ENCODE measurements at places on chromosomes 16 and 17. TPM values are rescaled to one million over a fixed set of nuclear protein-coding genes. Genes with fewer than 3 reads are reported as not detected.

GRCh38 chr17:81405411-81405872, 10.2 kb downstream of the BAHCC1 start:
- DNase-seq, result peak; percentile 91
- H3K4me1 ChIP-seq, result no peaks in the 10 kb centered on the region
- no peaks in the 10 kb centered on the region for H3K36me3 ChIP-seq
- no peak overlapping the region for H3K4me3 ChIP-seq

DNA sequence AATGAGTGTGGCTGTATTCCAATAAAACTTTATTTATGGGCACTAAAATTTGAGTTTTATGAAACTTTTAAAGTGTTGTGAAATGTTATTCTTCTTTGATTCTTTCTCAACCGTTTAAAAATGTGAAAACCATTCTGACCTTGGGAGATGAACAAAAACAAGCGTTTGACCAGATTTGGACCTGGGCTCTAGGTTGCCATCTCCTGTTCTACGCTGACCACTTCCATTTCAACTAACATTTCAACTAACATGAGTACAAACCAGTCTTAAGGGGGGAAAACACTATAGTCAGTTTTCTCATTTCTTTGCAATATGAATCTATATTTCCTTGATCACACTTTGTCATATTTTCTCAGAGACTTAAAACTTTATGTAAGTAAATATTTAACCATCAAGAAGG, 118.4 kb upstream of the IRX5 start:
- H3K27ac ChIP-seq, result no peak overlapping the region
- no peak for DNase-seq
- H3K27me3 ChIP-seq, result no peaks in the 10 kb centered on the region
- no peak overlapping the region for H3K4me3 ChIP-seq
- H3K4me1 ChIP-seq, result peaks cover 5% of the 10 kb centered on the region
- H3K36me3 ChIP-seq, result no peaks in the 10 kb centered on the region

DNA sequence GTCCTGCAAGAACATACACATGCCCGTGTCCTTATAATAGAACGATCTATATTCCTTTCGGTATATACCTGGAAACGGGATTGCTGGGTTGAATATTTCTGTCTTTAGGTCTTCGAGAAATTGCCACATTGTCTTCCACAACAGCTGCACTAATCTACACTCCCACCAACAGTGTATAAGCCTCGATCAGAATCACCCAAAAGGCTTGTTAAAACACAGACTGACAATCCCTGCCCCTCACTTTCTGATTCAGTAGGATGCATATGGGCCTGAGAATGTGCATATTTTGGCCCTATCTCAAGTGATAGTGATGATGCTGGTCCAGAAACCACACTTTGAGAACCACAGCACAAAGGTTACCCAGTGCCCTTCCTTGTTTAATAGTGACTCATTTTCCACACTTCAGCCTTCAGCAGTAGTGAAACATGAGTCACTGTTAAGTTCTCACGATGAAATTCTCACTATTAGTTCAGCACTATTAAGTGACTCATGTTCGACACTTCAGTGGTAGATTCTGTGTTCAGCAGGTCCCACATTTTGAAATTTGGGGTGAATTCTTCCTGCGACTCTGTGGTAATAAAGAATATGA, 215.6 kb downstream of the GRIN2A start:
- no peak overlapping the region for H3K27ac ChIP-seq
- no peaks in the 10 kb centered on the region for H3K27me3 ChIP-seq
- DNase-seq, result no peak

SRSF1 gene
- polyA plus RNA-seq, result 84.5 TPM

DNA sequence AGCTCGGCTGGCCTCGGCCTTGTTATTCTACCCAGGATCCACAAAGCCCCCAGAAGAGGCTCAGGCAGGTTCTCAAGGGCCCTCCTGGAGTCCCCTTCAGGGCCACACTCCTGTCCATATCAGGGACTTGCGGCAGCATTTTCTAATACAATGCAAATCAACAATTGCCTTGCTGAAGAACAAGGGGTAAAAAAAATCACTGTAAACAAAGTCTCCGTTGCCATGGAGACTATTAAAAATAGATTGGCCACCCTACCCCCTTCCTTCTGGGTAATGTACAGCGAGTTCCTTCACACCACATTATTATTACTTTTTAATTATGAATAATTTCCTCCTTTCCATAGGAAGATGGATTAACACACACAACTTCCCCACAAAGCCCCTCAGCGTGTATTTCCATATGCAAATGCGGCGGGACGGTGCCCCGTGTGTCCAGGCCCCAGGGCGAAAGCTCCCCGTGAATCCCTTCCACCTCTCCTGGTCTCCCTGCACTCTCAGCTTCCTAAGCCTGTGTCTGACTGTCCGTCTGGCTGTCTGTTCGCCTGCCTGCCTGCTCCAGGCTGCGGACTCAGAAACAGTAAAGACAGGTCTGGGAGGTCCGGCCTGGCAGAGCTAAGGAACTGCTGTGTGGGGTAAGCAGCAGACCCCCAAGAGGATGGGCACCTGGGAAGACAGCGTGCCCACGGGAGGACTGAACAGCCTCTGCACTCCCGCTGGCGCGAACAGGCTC, 196.6 kb downstream of the RBFOX3 start:
- H3K27me3 ChIP-seq, result no peaks in the 10 kb centered on the region
- DNase-seq, result no peak
- H3K4me3 ChIP-seq, result no peak overlapping the region
- no peaks in the 10 kb centered on the region for H3K36me3 ChIP-seq

DNA sequence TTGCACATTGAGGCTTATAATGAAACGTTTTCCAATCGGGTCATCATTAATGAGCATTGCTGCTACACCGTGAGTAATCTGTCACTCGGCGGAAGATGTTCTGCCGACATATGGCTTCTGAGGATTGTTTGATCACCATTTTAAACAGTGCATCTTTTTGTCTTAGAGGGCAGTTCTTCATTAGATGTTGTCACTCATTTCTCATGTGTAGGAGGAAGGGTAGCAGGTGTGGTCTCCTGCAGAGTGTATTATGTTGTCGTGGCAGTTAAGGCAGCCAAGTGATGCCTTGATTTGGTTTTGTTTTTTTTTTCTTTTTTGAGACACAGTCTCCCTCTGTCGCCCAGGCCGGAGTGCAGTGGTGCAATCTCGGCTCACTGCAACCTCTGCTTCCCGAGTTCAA, 50.5 kb downstream of the SEC14L1 start:
- H3K27ac ChIP-seq, result no peak overlapping the region
- no peaks in the 10 kb centered on the region for H3K36me3 ChIP-seq
- no peak for DNase-seq

GRCh38 chr16:15649727-15650018, 372 bp upstream of the NDE1 start:
- DNase-seq, result no peak
- H3K27me3 ChIP-seq, result no peaks in the 10 kb centered on the region
- H3K36me3 ChIP-seq, result no peaks in the 10 kb centered on the region
- no peak overlapping the region for H3K27ac ChIP-seq
- H3K4me1 ChIP-seq, result no peaks in the 10 kb centered on the region

PDPK1 gene
- 17.9 TPM for polyA plus RNA-seq

DNA sequence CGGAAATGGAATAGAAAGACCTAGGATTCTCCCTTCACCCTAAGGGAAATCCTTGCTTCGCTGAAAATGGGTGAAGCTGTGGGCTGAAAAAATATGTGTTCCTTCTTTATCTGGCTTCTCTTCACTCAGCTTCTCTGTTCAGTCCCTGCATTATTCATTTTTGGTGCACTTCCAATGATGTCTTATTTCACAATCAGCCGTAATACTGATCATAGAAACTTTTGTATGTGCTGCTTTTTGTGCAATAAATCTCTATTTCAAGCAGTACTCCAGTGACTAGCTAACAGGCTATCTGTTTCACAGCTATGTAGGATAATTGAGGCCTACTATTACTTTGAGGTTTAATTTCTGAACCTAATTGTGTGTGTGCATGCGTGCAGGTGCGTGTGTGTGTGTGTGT, 144.6 kb downstream of the FOXL1 start:
- no peak overlapping the region for H3K4me3 ChIP-seq
- DNase-seq, result no peak
- H3K27me3 ChIP-seq, result no peaks in the 10 kb centered on the region
- H3K36me3 ChIP-seq, result no peaks in the 10 kb centered on the region
- H3K4me1 ChIP-seq, result no peaks in the 10 kb centered on the region
- no peak overlapping the region for H3K27ac ChIP-seq

DNA sequence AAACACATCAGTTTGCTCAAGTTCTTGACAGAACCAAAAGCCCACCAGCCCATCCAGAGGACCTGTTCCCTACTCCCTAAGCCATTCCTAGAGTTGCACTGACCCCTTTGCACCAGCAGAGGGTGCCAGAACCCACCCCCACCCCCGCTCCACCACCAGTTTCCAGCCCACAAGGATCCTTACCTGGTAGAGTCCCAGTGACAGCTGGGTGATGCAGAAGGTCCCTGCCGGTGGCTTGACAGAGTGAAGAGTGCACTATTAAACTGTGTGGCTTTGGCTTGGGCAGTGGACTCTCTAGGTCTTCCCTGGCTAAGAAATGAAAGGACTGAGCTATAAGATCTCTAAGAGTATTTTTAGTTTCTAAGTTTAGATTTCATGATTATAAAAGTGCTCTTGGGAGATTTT, 73.3 kb upstream of the MTMR4 start:
- no peak overlapping the region for H3K27ac ChIP-seq
- no peaks in the 10 kb centered on the region for H3K27me3 ChIP-seq
- H3K4me3 ChIP-seq, result no peak overlapping the region
- H3K36me3 ChIP-seq, result no peaks in the 10 kb centered on the region
- no peaks in the 10 kb centered on the region for H3K4me1 ChIP-seq

GRCh38 chr17:45333702-45334092, 16.9 kb upstream of the MAP3K14 start:
- no peak for DNase-seq
- no peak overlapping the region for H3K27ac ChIP-seq
- no peaks in the 10 kb centered on the region for H3K4me1 ChIP-seq
- H3K4me3 ChIP-seq, result no peak overlapping the region
- H3K27me3 ChIP-seq, result no peaks in the 10 kb centered on the region
- H3K36me3 ChIP-seq, result no peaks in the 10 kb centered on the region

DNA sequence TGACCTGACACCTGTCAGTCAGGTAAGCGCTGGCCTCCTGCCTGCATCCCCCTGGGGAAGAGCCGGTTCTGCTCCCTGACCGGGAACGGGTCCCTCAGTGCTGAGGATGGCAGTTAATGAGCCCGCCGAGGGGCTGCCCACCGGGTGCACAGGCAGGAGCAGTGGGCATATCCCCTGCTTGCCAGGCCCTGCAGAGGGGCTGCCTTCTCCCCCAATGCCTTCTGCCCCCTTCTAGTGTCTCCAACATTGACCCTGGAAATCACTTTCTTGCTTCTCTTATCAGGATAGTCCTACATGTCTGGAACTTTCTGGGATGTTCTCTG, 388.5 kb downstream of the SEC14L1 start:
- no peaks in the 10 kb centered on the region for H3K4me1 ChIP-seq
- no peaks in the 10 kb centered on the region for H3K36me3 ChIP-seq
- no peak overlapping the region for H3K27ac ChIP-seq
- H3K27me3 ChIP-seq, result no peaks in the 10 kb centered on the region
- no peak overlapping the region for H3K4me3 ChIP-seq
- no peak for DNase-seq

XAF1 gene
- polyA plus RNA-seq, result 56.8 TPM

ZNF267 gene
- polyA plus RNA-seq, result 1.6 TPM

DNA sequence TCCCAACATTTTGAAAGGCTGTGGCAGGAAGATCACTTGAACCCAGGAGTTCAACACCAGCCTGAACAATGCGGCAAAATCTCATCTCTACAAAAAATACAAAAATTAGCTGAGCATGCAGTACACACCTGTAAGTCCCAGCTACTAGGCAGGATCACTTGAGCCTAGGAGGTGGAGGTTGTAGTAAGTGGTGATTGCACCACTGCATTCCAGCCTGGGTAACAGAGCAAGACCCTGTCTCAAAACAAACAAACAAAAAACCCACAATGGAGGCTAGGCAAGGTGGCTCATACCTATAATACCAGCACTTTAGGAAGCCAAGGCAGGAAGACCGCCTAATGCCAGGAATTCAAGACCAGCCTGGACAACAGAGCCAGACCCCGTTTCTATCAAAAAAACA, 12.0 kb downstream of the APPBP2 start:
- H3K27ac ChIP-seq, result no peak overlapping the region
- H3K36me3 ChIP-seq, result no peaks in the 10 kb centered on the region
- H3K4me1 ChIP-seq, result no peaks in the 10 kb centered on the region
- H3K27me3 ChIP-seq, result no peaks in the 10 kb centered on the region

FA2H gene
- 1.9 TPM for polyA plus RNA-seq

DNA sequence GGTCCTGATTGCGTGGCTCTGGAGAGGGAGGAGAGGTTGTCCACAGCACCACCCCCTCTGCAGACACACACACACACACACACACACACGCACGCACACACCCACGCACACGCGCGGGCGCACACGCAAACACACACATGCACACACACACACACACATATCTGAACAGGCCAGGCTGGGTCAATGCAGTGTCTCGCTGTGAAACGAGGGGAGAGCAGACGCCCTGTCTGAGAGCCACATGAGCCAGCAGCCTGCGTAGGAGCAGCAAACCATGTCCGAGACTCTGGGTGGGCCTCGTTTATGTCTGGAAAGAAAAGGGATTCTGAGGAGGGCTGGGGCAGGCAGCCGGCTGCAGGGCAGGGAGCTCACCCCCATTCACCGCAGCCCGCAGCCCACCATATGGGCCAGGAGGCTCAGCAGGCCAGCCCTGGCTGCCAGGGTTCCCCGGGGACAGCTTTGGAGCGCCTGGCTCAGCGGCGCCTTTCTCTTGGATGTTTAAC, 93.3 kb upstream of the TNRC6C start:
- H3K4me3 ChIP-seq, result no peak overlapping the region
- no peaks in the 10 kb centered on the region for H3K27me3 ChIP-seq
- no peaks in the 10 kb centered on the region for H3K4me1 ChIP-seq
- no peak overlapping the region for H3K27ac ChIP-seq
- DNase-seq, result peak; percentile 80
- no peaks in the 10 kb centered on the region for H3K36me3 ChIP-seq

DNA sequence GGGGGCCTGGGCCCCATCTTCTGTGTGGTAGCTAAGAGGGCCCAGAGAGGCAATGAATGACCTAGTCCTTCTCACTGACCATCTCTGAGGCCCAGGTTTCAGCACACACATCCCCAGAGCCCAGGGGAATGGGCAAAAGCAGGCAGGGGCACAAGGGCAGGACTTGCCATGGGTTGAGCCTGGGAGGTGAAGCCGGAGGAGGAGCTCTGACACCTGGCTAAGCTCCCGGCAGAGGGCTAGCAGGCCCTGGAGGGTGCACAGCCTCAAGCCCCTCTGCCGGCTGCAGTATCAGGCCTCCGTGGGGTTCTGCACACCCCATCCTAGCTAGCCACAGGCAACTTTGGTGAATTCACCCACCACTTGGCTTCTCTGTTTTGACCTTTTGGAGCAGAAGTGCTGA, 5.3 kb downstream of the SRCIN1 start:
- H3K27me3 ChIP-seq, result no peaks in the 10 kb centered on the region
- no peak overlapping the region for H3K27ac ChIP-seq
- no peaks in the 10 kb centered on the region for H3K36me3 ChIP-seq
- DNase-seq, result no peak

- H3K4me1 ChIP-seq, result no peaks in the 10 kb centered on the region
- H3K36me3 ChIP-seq, result peaks cover 2% of the 10 kb centered on the region
- no peak for DNase-seq
- no peak overlapping the region for H3K27ac ChIP-seq
Observed at GRCh38 chr16:83404261-83404660, 403.5 kb upstream of the HSBP1 start.

GRCh38 chr17:27451906-27452305, 4.3 kb upstream of the KSR1 start:
- H3K27ac ChIP-seq, result no peak overlapping the region
- no peak overlapping the region for H3K4me3 ChIP-seq
- no peak for DNase-seq
- H3K27me3 ChIP-seq, result no peaks in the 10 kb centered on the region
- H3K36me3 ChIP-seq, result no peaks in the 10 kb centered on the region

FZD2 gene
- 3.9 TPM for polyA plus RNA-seq

Data from aorta (tissue), 5 donors.